ENCODE measurements at places on chromosomes 2 and 18. TPM values are rescaled to one million over a fixed set of nuclear protein-coding genes. Genes with fewer than 3 reads are reported as not detected.

Gene MIB1
- total RNA-seq: 112 TPM

DNA sequence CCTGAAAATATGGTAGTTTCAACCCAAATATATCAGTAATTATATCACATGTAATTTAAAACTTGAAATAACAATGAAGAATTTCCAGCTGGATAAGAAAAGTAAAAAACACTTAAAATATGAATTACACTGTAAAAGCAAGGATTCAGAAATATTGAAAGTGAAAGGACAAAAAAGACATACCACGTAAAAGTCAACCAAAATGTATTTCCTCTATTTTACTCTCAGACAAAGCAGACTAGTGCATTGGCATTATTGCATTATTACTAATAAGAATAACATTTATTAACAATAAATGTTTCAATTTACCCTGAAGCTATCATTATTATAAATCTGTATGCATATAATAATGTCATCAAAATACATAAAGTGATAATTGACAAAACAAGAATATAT, 445.1 kb upstream of the TRIB2 start:
- H3K4me3 ChIP-seq: no peak overlapping the region
- no peak for DNase-seq
- no peak overlapping the region for H3K27ac ChIP-seq

GRCh38 chr18:62258616-62259015, 66.5 kb upstream of the TNFRSF11A start:
- H3K4me3 ChIP-seq: no peak overlapping the region
- DNase-seq: no peak
- no peak overlapping the region for H3K27ac ChIP-seq

GRCh38 chr2:149188291-149188690, 142.1 kb upstream of the LYPD6 start:
- no peak overlapping the region for H3K27ac ChIP-seq
- no peaks in the 10 kb centered on the region for H3K36me3 ChIP-seq
- no peak overlapping the region for H3K4me3 ChIP-seq

Gene NEU2
- not detected for total RNA-seq

Gene PSMG2
- 69.4 TPM for total RNA-seq

- peaks cover 19% of the 10 kb centered on the region for H3K4me1 ChIP-seq
- no peaks in the 10 kb centered on the region for H3K27me3 ChIP-seq
- H3K4me3 ChIP-seq: no peak overlapping the region
- H3K27ac ChIP-seq: no peak overlapping the region
Observed at GRCh38 chr18:58596265-58596681, 32.6 kb downstream of the ALPK2 start.

Gene CHRND
- not detected for total RNA-seq

- no peaks in the 10 kb centered on the region for H3K36me3 ChIP-seq
- no peak overlapping the region for H3K4me3 ChIP-seq
- no peaks in the 10 kb centered on the region for H3K27me3 ChIP-seq
Observed at GRCh38 chr2:233208382-233209116, 42.9 kb upstream of the ATG16L1 start.

GRCh38 chr2:125796784-125797183, 859.2 kb upstream of the GYPC start:
- no peaks in the 10 kb centered on the region for H3K27me3 ChIP-seq
- H3K27ac ChIP-seq: no peak overlapping the region
- no peaks in the 10 kb centered on the region for H3K36me3 ChIP-seq

DNA sequence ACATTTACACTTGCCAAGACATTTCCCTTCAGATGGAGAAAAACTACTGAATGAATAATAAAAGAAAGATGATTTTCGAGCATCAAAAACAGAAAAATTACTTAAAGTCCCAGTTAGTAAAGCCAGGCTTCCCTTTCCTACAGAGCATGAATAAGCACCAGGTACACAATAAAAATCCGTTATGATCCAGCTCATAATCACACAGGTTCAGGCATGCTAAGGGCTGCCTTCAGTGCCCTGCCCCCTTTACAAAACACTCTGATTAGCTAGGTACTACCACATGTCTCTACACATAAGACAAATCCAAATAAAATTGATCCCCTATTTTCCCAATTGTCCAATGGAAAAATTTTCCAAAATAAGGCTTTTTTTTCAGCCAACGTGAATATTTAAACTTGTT, 413.2 kb upstream of the LRATD1 start:
- H3K27ac ChIP-seq: no peak overlapping the region
- no peak overlapping the region for H3K4me3 ChIP-seq
- no peak for DNase-seq
- H3K4me1 ChIP-seq: no peaks in the 10 kb centered on the region
- no peaks in the 10 kb centered on the region for H3K36me3 ChIP-seq
- H3K27me3 ChIP-seq: no peaks in the 10 kb centered on the region

DNA sequence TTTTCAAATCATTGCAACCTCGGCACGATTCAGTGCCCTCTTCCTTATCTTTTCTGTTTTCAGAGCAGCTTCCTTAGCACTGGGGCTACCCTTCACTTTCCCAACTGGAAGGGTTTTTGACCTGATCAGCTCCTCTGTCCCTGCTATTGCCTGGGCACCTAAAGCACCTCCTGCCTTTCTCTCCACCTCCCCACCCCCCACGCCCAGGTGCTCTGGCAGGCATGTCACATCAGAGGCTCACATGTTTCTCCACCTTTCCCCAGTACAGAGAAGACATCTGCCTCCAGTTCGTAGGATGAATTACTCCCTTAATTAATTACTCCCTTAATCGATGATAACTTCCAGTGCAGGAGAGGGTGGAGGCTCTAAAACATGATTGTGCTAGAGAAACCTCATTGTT, 88.7 kb upstream of the LCLAT1 start:
- H3K36me3 ChIP-seq: no peaks in the 10 kb centered on the region
- H3K27ac ChIP-seq: no peak overlapping the region
- H3K27me3 ChIP-seq: no peaks in the 10 kb centered on the region
- DNase-seq: no peak
- no peak overlapping the region for H3K4me3 ChIP-seq

Gene MORN2
- total RNA-seq: 42.9 TPM

Gene WIPF1
- 17.2 TPM for total RNA-seq

- H3K36me3 ChIP-seq: no peaks in the 10 kb centered on the region
- H3K4me1 ChIP-seq: no peaks in the 10 kb centered on the region
- no peak overlapping the region for H3K27ac ChIP-seq
- no peaks in the 10 kb centered on the region for H3K27me3 ChIP-seq
Observed at GRCh38 chr2:160838691-160839090, 321.5 kb upstream of the TANK start.

Gene GNAL
- total RNA-seq: 26.8 TPM
